ENCODE measurements at places on chromosomes 7 and 10. TPM values are rescaled to one million over a fixed set of nuclear protein-coding genes. Genes with fewer than 3 reads are reported as not detected.
A peak's percentile ranks its signal among the peaks of the same experiment; 100 is the strongest.

DNA sequence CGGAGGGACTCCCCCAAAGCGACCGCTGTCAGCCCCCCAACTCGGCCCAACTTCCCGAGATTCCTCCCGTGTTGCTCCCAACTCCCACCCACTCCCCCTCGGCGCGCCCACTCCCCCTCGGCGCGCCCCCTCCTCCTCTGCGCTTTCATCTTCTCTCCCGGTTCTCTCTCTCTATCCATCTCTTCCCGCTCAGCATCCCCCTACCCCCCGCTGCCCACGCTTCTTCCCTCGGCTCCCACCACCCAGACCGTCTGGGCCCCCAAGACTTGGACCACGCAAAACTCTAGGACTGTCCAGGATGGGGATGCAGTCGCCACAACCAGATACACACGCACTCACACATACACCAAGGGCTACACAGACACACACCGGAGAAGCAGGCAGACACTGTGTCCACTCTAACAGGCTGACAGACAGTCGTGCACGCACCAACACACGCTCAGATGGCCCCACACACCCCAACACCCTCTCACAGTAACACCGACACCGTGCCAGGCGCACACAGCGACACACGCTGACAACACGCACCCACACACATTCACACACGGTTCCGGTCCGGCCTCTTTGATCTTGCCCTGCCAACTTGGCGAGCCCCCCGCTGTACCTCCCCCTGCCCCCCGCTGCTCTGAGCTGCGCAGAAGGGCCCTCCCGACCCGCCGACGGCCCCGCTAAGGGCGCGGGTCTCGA lies 1.1 kb downstream of the GRID1 start:
- no peak for DNase-seq

AKR1B15 gene
- polyA plus RNA-seq: not detected

GRCh38 chr7:50321487-50322067 lies 17.1 kb downstream of the IKZF1 start:
- no peak for DNase-seq

DNA sequence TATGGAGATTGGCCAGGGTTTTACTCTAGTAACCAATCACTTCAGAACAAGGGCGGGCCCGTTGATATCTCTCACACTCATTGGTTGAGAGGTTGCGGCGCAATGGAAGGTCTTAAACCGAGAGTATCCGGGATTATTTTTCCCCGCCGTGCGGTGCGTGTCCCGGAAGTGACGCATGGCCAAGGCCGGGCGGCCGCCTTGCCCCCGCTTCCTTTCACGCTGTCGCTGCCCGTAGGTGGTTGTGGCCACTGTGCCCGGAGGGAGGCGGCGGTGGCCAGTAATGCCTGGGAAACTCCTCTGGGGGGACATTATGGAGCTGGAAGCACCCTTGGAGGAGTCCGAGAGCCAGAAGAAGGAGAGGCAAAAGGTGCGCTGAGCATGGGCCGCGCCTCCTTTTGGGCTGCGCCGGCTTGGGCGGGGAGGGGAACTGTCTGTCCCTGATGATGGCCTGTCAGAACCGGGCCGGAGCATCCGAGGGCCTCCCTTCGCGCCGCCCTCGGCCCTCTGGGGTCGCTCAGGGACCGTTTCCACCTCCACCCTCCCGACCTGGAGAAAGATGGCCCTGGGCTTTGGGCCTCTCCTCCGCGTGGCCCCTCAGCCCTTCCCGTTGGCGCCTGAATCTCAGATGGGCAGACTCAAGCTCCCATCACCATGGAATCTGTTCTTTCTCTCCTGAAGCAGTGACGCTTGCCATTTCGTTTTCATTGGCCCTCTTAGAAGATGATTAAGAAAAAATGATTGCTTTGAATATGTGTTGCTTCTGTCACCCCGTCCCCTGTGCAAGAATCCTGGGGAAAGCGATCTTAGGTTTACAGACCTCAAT lies at the start of gene DDX50:
Gene DDX50 (plus strand): TSS at position 211 of the 823 bp plus-strand sequence. CDS start 70 bp downstream, at position 281.
- DNase-seq: peak; percentile 97

DNA sequence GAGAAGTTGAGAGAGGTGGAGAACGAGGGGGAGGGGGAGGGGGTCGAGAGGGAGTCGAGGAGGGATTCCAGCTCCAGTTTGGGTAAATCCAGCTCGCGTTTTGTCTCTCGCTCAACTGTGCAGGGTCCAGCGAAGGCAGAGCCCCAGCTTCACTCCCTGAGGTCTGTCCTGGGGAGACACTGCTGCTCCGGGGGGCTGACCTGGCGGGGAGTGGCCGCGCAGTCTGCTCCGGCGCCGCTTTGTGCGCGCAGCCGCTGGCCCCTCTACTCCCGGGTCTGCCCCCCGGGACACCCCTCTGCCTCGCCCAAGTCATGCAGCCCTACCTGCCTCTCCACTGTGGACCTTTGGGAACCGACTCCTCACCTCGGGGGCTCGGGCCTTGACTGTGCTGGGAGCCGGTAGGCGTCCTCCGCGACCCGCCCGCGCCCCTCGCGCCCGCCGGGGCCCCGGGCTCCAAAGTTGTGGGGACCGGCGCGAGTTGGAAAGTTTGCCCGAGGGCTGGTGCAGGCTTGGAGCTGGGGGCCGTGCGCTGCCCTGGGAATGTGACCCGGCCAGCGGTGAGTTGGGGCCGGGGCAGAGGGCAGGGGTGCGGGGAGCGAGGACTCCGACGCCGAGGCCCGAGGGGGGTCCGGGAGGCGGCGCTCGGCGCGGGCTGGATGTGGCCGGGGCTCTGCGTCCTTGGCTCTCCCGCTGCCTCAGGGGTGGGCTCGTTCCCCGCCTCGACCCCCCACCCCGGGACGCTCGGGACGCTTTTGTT lies at the start of gene TET1:
Gene TET1 (plus strand): TSS at position 152 of the 757 bp plus-strand sequence. CDS start 12,002 bp downstream, outside the sequence.
- DNase-seq: no peak

DNA sequence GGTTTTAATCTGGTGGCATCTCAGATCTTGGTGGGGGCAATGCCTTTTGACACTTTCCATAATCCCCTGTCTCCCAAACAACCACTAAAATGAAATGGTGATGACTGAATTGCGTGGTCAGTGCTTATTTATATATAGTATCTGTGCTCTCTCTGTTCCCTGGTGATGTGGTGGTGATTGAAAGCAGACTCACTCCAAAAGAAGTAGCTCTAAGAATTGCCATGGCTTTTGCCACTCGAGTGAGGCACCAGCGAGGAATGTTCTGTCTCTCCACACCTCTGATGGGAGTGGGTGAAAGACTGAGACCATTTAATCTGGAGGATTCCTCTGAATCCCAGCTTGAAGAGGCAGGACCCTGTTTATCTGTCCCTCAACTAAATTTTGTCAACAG lies 2.8 kb downstream of the DUSP5 start:
- no peak for DNase-seq

DNA sequence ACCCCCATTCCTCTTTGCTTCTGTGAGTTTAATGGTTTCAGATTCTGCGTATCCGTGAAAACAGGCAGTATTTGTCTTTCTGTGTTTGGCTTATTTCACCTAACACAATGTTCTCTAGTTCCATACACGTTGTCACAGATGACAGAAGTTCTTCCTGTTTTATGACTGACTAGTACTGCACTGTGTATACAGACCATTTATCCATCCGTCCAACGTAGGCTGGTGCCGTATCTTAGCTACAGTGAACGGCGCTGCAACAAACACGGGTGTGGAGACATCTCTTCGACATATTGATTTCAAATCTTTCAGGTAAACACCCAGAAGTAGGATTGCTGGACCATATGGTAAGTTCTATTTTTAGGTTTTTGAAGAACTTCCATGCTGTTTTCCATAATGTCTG lies 181.7 kb downstream of the PARD3 start:
- no peak for DNase-seq

- DNase-seq: no peak
Observed at GRCh38 chr7:38229386-38229785, 44.0 kb downstream of the TARP start.

DNA sequence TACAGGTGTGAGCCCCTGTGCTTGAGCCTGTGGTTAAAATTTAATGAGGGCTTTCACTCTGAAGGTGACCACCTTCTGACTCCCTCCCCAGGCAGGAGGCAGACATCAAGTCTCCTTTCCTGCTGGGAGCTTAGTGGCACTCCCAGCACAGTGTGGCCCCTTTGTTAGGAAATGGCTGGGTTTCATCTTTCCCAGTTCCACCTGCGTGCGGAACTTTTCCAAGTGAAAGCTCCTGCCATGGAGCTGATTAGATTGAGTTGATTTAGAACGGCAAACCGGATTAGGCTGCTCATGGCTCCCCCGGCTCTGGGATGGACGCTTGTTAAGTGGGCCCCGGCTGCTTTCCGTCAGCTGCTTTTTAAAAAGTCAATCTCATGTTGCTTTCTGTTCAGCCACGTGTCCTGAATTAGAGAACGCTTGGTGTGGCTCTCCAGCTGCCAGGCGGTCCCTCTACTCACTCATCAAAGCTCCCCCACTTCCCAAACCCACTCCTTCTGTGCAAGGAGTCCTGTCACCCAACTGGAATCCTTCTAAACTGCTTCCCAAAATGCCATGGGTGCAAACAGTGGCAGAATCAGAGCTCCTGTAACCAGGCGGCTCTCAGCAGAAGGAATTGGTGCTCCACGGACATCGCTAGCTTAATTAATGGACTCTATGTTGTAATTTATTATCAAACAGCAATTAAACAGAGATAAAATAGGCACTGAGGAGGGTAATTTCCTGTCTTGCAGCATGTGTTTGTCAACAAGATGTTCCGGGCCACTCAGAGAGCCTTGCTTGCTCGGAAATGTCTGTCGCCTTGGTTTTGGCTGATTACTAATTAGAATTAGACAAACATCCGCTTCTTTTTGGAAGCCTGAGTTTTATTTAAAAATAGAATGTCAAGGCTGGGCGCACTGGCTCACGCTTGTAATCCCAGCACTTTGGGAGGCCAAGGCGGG lies 551.2 kb downstream of the GALNT17 start:
- DNase-seq: no peak

GRCh38 chr10:59753267-59753666 lies at the start of gene MRLN:
TSS of gene MRLN (minus strand) at chr10:59753455.
- no peak for DNase-seq

GRCh38 chr7:143407287-143408251 lies 1.1 kb downstream of the EPHA1 start:
- no peak for DNase-seq

DNA sequence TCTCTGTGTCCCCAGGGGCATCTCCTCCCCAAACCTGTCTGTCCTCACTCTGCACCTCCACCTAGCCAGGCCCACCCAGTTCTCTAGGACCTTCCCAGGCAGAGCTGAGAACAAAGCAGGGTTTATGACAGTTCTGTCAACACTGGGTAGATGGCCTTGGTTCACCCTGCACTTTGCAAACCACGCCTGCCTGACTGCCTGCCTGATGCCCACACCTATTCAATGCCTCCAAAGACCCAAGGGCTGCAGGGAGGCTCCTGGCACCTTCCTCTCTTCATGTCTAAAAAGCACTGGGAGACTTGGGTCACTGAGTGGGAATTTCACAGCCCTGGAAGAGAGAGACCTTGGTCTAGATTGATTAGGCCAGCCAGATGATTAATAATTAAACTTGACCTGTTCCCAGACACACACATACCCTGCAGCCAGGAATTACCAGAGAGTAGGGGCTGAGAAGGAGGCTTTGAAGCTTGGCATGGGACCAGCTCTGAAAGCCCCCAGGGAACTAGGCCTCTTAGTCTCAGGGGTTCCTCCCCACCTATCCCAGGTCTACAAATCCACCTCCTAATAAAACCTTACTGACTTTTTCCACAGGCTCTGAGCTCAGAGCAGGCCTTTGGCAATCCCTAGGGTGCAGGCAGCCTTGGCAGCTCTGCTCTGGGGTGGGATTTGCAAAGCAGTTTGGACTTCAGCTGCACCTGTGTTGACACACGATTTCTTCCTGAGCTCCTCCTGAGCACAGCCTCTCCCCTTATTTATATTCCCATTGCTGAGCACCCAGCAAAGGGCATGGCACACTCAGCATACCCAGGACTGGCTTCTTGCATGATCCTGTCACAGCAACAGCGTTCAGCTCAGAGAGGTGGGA lies 25.7 kb upstream of the PDCD4 start:
- no peak for DNase-seq

GRCh38 chr7:159215076-159215475 lies 70.4 kb upstream of the VIPR2 start:
- DNase-seq: no peak

FKBP6 gene
- polyA plus RNA-seq: not detected
